ENCODE measurements at places on chromosomes 6 and 20. TPM values are rescaled to one million over a fixed set of nuclear protein-coding genes. Genes with fewer than 3 reads are reported as not detected.

The ID4 gene
- total RNA-seq = 68.6 TPM

The GSTA1 gene
- not detected for total RNA-seq

- no peak for DNase-seq
Measured at GRCh38 chr20:2986466-2986865, 57.0 kb upstream of the GNRH2 start.

DNA sequence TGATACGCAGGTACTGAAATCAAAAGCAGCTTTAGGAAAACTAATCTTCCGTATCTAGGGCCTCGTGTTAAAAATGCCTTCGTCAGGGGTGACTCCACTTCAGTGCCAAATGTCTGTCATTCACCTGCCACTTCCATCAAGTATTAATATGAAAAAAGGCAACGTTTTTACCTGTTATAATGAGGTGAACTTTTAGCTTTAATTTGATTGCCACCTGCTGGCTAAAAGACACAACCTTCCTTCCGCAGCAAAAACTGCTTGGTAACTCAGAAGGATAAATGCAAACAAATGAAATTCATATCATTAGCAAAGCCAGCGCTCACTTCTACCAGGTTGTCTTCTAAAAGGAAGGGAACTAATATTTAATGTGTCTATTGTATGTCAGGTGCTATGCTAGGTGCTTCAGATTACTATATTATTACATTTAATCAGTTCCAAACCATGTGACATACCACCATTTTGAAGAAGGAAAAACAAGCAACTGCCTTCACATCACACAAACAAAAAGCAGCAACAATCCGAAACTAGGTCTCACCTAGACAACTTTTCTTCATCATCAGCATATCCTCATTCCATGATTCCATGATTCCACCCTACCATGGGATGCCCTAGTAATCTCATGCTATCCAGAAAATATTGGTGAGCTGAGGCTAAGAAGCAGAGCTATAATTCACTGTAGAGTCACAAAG is 20.6 kb upstream of the ARHGAP18 start:
- no peak for DNase-seq

- no peak for DNase-seq
Measured at GRCh38 chr6:147615659-147616456, 107.4 kb downstream of the SAMD5 start.

DNA sequence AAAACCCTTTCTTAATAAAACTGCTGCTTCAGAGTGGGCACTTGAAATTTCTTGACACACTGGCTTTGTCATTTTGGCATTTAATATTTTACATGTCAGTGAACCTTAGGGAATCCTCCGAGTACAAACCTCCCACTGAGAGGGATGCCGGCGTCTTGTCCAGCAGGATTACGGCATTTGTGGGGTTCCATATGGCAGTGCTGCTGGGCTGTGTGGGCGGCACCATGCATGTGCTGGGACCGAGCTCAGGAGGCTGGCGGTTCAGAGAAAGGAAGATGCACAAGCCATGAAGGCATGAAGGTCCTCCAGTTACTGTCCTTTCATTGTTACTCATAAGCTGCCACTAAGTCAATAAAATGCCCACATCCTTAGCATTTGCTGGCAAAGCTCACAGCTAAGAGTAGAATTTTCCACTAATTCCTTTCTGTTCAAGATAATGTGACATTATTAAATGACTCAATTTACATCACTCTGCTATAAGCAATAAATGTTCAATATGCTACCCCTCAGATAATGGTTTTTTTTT is 61.4 kb downstream of the LY86 start:
- no peak for DNase-seq

All from skin of body (tissue), 3 donors.